Naive thymus-derived CD8-positive, alpha-beta T cell (primary cell): ENCODE measurements at places on chromosomes 7 and 10.
A peak's percentile ranks its signal among the peaks of the same experiment; 100 is the strongest.

GRCh38 chr10:118309911-118310310, 32.2 kb downstream of the FAM204A start:
- DNase-seq, result no peak

GRCh38 chr10:63901228-63901627, 380.0 kb downstream of the REEP3 start:
- no peak for DNase-seq

- no peak for DNase-seq
Observed at GRCh38 chr7:137871170-137871915, 24.6 kb upstream of the DGKI start.

DNA sequence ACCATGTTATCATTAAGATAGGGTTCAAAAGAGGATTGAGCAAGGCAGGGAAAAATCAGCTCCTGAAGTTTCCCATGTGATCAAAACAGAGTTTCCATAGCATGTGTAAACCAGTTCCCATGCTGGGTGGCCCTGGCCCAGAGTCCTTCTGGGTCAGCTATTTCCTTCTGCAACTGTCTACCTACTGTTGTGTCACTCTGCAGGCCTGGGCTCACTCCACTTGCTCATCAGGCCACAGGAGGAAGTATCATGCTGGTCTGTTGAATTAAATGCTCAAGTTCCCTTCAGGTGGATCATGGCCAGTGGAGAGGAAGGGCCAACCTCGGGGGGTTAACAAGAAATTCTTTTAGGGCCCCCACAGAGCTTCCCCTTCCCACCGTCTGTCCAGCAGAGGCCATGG, 104.7 kb downstream of the GFRA1 start:
- DNase-seq, result no peak

- DNase-seq, result no peak
Observed at GRCh38 chr7:117874191-117874700, 1.0 kb upstream of the CTTNBP2 start.

- no peak for DNase-seq
Observed at GRCh38 chr10:71048971-71049615, 160.7 kb upstream of the PCBD1 start.

- DNase-seq, result no peak
Observed at GRCh38 chr10:103885617-103886016, 30.2 kb upstream of the SH3PXD2A start.

DNA sequence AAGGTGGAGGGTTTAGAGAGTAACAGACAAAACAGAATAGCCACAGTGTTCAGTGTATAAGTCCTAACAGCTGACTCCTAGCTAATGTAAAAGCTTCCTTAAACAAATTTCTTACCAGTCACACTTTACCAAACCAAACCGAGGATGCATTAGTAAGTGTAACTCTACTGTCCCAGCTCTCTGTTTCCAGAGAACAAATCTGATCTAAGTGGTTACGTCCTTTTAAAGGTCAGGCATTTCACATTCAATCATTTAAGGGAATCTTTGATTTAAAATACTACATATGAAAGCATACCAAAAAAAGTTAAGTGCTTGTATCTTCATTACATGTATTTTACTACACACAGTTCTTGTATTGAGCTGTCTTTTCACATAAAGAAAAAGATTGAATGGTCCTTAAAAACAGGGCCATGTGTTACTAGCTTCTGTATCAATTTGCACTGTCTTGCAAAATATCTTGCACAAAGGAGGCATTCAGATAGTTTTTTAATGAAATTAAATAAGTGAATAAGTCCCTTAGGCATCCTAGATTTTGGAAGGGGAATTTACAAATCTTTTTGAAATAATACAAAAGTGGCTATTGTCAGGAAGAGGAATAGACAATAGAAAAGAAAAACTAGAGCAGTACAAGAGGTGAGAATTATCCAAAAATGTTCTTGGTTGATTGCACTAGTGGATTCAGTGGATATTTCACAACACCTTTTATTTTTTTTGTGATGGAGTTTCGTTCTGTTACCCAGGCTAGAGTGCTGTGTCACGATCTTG, 58.4 kb upstream of the SPOCK2 start:
- no peak for DNase-seq

GRCh38 chr7:73904219-73905137, 43.5 kb downstream of the TMEM270 start:
- DNase-seq, result no peak

- no peak for DNase-seq
Observed at GRCh38 chr10:92111336-92111939, 179.4 kb downstream of the CPEB3 start.

GRCh38 chr10:21015851-21016250, 118.7 kb upstream of the NEBL start:
- no peak for DNase-seq

GRCh38 chr10:19549503-19549902, 266.7 kb upstream of the PLXDC2 start:
- no peak for DNase-seq

GRCh38 chr7:102064361-102065025, 222.2 kb upstream of the SH2B2 start:
- no peak for DNase-seq

DNA sequence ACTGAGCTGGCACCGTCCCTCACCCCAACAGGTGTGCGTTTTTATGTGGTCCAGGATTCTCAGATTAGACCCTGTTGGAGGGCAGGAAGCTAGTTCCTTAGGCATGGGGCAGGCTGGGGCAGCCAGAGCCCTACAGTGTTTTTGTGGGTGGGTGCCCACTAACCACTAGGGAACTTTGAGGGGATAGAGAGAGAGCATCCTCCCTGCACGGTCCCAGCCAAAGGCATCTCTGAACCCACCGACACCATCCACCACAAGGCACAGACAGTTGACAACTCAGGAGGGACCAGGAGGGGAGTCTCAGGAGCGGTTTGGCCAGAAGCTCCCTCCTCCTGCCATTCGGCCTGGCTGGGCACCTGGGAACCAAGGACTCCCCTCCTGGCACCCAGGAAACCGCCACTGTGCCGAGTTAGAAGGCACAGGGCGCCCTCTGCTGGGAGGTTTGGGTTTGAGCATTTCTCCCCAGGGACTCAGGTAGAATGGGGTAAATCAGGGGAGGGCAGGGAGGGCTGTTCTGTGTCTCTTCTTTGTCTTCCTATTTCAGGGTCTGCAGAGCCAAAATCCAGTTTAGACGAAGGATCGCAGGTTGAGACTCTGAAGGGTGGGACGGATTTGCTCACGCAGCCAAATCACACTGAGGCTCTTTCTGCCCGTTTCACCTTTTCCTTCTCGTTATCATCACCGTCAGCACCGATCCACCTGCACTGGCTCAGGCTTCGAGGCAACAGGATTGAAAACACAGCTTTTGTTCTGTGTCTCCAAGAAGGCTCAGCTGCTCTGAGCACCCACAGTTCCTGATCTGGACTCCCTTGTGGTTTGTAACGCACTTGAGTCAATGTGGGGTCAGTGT, 84.8 kb upstream of the COL13A1 start:
- peak; percentile 42 for DNase-seq

GRCh38 chr7:128035712-128036111, 4.5 kb upstream of the LRRC4 start:
- no peak for DNase-seq

DNA sequence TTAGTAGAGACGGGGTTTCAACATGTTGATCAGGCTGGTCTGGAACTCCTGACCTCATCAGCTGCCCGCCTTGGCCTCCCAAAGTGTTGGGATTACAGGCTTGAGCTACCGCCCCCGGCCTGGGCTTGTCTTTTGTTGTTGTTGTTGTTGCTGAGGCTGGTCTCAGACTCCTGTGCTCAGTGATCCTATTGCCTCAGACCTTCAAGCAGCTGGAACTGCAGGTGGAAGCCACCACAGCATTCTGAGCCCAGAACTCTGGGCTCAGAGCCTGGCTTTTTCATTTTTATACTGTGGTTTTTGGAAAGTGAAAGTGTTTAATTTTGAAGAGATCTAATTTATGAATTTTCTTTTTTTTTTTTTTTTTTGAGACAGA, 16.2 kb upstream of the DNAJB6 start:
- no peak for DNase-seq
